ENCODE measurements at places on chromosomes 2 and 18.

- DNase-seq, result no peak
Measured at GRCh38 chr2:240351826-240352426, 83.5 kb upstream of the GPC1 start.

GRCh38 chr2:11852526-11853196 is 106.2 kb downstream of the LPIN1 start:
- DNase-seq, result no peak

DNA sequence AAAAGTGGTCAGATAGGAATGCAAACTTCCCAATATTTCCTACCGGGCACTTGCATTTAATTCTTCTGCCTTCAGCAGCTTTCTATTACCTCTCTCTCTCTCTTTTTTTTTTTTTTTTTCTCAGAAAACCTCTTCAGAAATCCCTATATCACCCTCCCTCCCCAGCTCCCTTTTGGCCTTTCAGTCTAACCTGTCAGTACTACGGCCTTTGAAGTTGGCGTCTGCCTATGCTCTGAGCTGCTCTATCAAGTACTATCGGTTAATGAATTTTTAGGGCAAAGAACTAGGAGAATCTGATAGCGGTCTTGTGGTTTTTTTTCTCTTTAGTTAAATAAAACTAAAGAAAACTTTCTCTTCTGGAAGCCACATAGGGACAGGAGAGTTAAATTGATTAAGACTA is 122.4 kb upstream of the MAPRE2 start:
- no peak for DNase-seq

- DNase-seq, result no peak
Measured at GRCh38 chr2:111210036-111210435, 89.3 kb downstream of the BCL2L11 start.

GRCh38 chr2:128008074-128008672 is 19.7 kb downstream of the SAP130 start:
- DNase-seq, result no peak

GRCh38 chr2:64567473-64567872 is 43.3 kb downstream of the AFTPH start:
- DNase-seq, result no peak

GRCh38 chr2:50691513-50691912 is 340.4 kb downstream of the NRXN1 start:
- DNase-seq, result no peak

- no peak for DNase-seq
Measured at GRCh38 chr2:198314559-198315153, 510.3 kb downstream of the PLCL1 start.

DNA sequence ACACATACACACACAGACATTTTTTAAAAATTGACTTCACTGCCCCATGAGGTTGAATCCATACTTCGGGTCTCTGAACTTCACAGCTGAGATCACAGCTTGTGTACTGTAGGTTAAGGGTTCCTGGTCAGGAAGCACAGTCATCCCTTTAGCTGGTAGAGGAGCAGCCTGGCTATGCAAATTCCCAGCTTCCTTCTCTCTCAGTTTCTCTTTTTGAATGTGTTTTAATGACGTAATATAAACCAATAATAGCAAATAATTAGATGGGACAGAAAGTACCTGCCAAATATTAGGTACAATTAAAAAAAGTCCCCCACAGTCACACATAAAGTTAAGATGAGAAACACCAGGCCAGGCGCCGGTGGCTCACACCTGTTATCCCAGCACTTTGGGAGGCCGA is 178.7 kb downstream of the ZNF385B start:
- DNase-seq, result no peak

- DNase-seq, result no peak
Measured at GRCh38 chr2:186573531-186573930, 16.3 kb upstream of the ITGAV start.

GRCh38 chr18:79881695-79882094 is 69.8 kb downstream of the SLC66A2 start:
- no peak for DNase-seq

Measured in activated gamma-delta T cell treated with anti-CD3 and anti-CD28 coated beads, Interleukin-2, amount 50 U/mL, for 16 hours (primary cell).